ENCODE measurements at places on chromosomes 1 and 21.

DNA sequence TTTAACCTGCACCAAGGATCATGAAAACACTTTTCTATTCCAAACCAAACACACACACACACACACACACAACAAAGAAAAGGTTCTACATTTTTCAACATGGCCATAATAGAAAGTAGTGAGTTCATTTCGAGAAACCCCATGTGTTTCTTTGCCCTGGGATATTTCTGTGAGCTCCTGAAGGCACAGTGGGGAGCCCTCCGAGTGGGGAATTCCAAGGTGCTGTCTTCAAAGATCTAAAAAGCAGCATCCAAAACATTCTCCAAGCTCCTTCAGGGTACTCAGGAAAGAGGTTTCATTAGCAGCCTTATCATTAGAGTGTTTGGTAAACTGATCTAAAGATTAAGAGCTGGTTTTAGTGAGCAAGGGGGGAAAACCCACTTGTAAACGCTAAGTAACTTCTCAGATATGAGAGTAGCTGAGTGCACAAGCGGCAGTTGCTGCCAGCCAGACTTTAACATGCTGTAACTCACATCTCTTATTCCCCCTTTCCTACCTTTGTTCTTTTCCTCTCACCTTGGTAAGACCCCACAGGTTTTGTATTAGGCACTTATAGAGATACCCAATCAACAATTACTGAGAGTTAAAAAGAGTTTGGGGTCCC lies 38.3 kb downstream of the ZC3H11B start:
- no peak for DNase-seq

DNA sequence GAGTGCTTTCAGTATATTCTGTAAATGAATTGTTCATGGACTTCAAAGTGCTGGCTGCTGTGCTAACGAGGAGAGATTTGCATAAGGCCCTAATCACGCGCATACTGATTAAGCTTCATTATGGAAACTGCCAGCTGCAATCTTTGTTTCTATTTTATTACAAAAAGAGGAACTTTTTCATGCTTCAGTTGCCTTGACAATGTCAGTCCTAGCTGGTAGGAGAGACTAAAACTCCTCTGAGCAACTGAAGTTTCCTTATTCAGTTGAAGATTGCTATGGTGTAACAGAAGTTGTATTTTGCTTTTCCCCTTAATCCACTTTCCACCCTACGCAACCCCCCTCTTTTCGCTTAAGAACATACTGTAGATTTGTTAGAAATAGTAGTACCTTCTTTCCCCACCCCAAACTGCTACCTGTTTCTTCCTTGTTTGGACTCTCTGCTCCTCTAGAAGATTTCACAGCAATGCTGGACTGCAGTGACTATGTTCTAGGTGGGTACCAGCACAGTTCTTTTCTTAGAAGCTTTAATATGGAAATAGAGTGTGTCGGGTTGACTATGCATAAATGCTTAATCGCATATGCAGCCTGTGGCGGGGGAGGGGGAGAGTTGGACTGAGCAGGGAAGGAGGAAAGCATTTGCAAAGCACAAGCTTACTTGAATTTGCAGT lies 108.3 kb downstream of the POU2F1 start:
- no peak for DNase-seq

DNA sequence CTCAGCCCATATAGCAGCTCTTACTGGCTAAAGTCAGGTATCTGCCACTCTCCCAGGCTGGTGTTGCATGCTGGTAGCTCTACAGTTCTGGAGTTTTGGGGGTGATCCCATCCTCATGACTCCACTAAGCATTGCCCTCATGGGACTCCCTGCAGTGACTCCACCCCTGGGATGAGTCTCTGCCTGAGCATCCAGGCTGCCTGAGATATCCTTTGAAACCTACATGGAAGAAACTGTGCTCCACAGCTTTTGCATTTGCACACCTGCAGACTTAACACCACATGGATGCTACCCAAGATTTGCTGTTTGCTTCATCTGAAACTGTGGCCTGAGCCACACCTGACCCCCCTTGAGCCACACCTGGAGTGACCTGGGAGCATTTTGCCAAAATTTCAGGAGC lies 226.4 kb downstream of the C1orf94 start:
- no peak for DNase-seq

DNA sequence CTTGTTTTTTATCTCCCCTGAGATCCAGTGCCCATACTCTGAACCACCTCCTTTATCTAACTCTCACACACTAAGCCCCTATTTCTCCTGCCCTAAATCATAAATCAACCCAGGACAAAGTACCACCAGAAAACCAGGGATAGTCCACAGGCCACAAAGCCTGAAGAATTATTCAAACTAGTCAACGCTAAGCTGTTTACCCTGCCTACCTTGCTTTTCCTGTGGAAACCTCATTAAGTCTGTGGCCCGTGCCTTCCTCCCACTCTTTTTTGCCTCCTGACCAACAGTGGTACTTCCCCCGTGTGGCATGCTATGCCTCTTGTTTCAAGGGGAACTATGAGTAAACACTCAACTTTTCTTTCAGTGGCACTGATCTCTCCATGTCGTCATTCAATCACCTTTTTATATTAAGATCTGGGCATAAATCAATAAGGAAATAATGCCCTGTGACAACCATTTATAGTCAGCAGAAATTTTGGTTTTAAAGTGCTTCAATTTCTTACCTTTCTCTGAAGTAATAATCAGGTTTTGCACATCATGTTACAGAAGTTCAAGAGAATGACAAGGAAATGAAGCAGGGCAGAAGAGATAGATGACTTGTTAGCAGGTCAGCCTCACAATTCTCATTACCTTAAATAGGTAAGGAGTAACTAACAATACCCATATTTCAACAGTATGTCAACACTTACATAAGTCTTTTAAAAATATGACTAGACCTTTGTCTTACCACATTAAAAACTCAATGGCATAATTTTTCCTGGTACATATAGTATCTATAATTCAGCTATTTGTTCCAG lies 32.1 kb downstream of the EYA3 start:
- DNase-seq = peak; percentile 37

- no peak for DNase-seq
Observed at GRCh38 chr1:31027693-31028526, 37.6 kb downstream of the PUM1 start.

GRCh38 chr21:45537111-45537745 lies 5.0 kb downstream of the SLC19A1 start:
- no peak for DNase-seq

DNA sequence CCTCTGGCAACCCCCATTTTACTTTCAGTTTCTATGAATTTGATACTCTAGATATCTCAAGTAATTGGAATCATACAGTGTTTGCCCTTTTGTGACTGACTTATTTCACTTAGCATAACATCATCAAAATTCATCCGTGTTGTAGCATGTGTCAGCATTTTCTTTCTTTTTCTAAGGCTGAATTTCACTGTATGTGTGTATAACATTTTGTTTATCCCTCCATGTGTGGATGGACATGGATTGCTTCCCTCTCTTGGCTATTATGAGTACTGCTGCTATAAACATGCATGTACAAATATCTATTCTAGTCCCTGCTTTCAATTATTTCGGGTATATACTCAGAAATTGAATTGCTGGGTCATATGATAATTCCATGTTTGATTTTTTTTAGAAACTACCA lies 97.3 kb downstream of the MAP3K21 start:
- DNase-seq = no peak

- no peak for DNase-seq
Observed at GRCh38 chr1:98949621-98950020, 55.0 kb downstream of the PLPPR5 start.

GRCh38 chr1:56586502-56586901 lies 7.1 kb upstream of the PLPP3 start:
- DNase-seq = no peak

- no peak for DNase-seq
Observed at GRCh38 chr21:29146726-29147125, 16.3 kb downstream of the MAP3K7CL start.

- no peak for DNase-seq
Observed at GRCh38 chr1:18099026-18099425, 8.6 kb upstream of the IGSF21 start.

GRCh38 chr1:70353601-70354331 lies 756 bp downstream of the ANKRD13C start:
- DNase-seq = no peak

GRCh38 chr1:119068427-119068826 lies 72.0 kb downstream of the WARS2 start:
- no peak for DNase-seq

DNA sequence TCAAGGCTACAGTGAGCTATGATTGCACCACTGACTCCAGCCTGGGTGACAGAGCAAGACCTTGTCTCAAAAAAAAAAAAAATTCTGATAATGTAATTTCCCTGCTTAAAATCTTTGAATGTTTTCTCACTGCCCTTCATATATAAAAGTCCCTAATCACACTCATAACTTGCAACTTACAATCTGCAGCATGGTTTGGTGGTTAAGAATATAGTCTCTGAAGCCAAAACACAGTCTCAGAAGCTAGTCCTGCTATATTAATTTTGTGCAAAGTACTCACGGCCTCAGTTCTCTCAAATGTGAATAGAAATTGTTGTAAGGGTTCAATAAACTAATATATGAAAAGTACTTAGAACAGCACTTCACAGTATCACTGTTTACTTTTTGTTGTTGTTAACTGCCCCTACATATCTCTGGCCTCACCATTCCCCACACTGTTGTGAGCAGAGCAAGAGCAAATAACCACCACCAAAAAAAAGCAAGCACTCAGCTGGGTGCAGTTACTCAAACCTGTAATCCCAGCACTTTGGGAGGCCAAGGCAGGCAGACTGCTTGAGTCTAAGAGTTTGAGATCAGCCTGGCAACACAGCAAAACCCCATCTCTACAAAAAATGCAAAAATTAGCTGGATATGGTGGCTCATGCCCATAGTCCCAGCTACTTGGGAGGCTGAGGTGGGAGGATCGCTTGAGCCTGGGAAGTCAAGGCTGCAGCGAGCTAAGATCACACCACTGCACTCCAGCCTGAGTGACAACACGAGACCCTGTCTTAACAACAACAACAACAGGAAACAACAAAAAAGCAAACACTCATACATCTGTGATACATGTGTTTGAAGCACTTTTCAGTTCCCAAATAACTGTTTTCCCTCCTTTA lies 22.4 kb downstream of the ASH1L start:
- DNase-seq = no peak

- no peak for DNase-seq
Observed at GRCh38 chr1:17097147-17097546, 22.1 kb downstream of the PADI2 start.

DNA sequence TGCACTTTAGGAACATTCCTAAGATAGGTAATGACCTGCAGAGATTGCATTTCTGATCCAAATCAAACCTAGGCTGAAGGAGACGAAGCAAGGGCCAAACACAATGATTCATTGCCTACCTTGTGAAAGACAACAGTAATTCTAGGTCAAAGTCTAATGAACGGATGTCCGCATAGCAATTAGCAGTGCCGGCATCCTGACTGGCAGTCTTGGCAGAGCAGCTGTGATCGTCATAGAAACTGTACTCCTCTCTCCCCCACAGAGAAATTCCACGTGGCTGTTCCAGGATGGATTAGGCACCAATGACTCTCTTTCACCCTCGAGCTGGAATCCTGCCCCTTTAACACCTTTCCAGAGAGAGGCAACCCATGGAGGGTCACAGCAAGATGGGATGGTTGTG lies 28.9 kb upstream of the VAV3 start:
- DNase-seq = no peak

DNA sequence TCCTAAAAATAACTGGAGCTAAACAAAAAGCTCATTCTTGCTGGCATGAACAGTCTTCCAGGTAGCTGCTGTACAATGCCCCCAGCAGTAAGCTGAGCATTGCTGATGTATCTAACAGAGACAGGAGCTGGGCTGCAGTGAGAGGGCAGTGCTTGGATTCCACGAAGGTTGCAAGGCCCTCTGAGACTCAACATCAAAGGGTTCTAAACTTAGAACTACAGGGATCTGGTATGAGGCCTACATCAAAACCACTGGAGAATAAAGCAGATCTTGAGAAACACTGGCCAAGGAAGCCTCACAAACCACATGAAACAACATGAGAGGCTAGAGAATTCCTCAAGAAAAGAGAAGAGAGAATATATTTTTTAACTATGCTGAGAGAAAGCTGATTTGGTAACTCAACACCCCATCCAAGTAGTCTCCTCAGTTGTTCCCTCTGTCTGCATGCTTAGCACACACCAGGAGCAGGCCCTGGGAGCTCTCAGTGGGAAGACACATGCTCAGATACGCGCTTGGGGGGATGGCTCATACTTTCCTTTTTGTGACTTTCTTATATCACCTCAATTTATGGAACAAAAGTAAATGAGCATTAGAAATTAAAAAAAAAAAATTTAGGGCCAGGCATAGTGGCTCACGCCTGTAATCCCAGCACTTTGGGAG lies 27.7 kb downstream of the DSTYK start:
- DNase-seq = no peak

- DNase-seq = no peak
Observed at GRCh38 chr21:15298306-15298705, 233.5 kb upstream of the NRIP1 start.

DNA sequence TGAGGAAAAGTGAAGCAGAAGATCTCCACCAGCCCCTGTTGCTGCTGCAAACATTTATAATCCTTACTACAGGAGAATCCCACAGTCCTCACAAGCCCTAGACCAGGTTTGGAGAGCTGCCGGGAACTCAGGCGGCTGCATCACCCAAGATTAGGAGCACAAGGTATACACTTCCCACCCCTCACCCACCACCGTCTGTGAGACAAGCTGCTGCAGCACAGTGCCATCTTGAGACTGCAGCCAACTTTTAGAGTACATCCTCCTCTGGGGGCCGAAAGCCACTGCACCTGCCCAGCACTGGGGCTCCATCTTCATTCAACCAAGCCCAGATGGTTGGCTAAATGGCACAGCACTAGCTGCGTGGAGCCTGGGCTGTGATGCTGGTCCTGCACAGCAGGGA lies 13.8 kb downstream of the OLFML3 start:
- no peak for DNase-seq

GRCh38 chr1:228756457-228756856 lies 21.2 kb downstream of the RHOU start:
- no peak for DNase-seq

GRCh38 chr1:154810571-154810970 lies 59.5 kb downstream of the KCNN3 start:
- no peak for DNase-seq

- no peak for DNase-seq
Observed at GRCh38 chr1:74334147-74334546, 99.0 kb downstream of the TNNI3K start.

DNA sequence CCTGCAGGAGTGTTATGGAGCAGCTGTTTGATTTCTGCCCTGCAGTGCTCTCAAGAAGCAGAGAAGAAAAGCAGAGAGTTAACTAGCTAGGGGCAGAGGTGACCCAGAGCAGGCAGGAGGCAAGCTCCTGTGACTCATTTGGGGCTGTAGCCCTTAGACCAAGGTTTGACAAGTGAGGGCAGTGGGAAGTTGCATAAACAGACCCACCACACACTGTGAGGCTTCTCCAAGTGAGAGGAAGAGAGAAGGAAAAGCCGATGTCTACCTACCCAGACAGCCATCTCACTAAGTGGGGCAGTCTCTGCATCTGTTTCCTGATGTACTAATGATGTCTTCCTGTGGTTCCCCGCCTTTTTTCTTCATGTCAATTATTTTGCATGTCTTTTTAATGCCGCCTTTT lies 159.9 kb upstream of the NR5A2 start:
- DNase-seq = no peak

- no peak for DNase-seq
Observed at GRCh38 chr1:230292689-230293389, 133.3 kb downstream of the PGBD5 start.

- no peak for DNase-seq
Observed at GRCh38 chr1:204338360-204338759, 21.4 kb downstream of the PLEKHA6 start.
